ENCODE measurements at places on chromosomes 5 and 9. TPM values are rescaled to one million over a fixed set of nuclear protein-coding genes. Genes with fewer than 3 reads are reported as not detected.
A peak's percentile ranks its signal among the peaks of the same experiment; 100 is the strongest.

- DNase-seq = no peak
- no peak overlapping the region for H3K4me3 ChIP-seq
- H3K27ac ChIP-seq = no peak overlapping the region
Observed at GRCh38 chr5:170482511-170482910, 21.3 kb upstream of the KCNIP1 start.

GRCh38 chr5:135487037-135487395 lies 34.9 kb upstream of the TIFAB start:
- H3K36me3 ChIP-seq = no peaks in the 10 kb centered on the region
- no peak overlapping the region for H3K27ac ChIP-seq
- no peak overlapping the region for H3K4me3 ChIP-seq
- H3K27me3 ChIP-seq = peaks cover 60% of the 10 kb centered on the region

- H3K36me3 ChIP-seq = peaks cover 84% of the 10 kb centered on the region
- no peaks in the 10 kb centered on the region for H3K27me3 ChIP-seq
- no peak overlapping the region for H3K4me3 ChIP-seq
- H3K27ac ChIP-seq = peak overlapping the region; percentile 29
- H3K4me1 ChIP-seq = no peaks in the 10 kb centered on the region
Observed at GRCh38 chr9:128999581-129000206, 28.4 kb downstream of the SH3GLB2 start.

The FYB1 gene
- total RNA-seq = not detected

The F12 gene
- 0.81 TPM for total RNA-seq

The RANBP3L gene
- not detected for total RNA-seq

GRCh38 chr5:160744268-160745101 lies 107.5 kb downstream of the ATP10B start:
- H3K36me3 ChIP-seq = no peaks in the 10 kb centered on the region
- no peaks in the 10 kb centered on the region for H3K4me1 ChIP-seq
- H3K27me3 ChIP-seq = no peaks in the 10 kb centered on the region
- no peak overlapping the region for H3K27ac ChIP-seq
- no peak for DNase-seq
- no peak overlapping the region for H3K4me3 ChIP-seq

The UHRF2 gene
- 53.0 TPM for total RNA-seq

GRCh38 chr5:62488531-62488930 lies 76.0 kb downstream of the IPO11 start:
- H3K4me3 ChIP-seq = no peak overlapping the region
- H3K36me3 ChIP-seq = peaks cover 17% of the 10 kb centered on the region
- no peak for DNase-seq
- no peaks in the 10 kb centered on the region for H3K4me1 ChIP-seq
- no peak overlapping the region for H3K27ac ChIP-seq

DNA sequence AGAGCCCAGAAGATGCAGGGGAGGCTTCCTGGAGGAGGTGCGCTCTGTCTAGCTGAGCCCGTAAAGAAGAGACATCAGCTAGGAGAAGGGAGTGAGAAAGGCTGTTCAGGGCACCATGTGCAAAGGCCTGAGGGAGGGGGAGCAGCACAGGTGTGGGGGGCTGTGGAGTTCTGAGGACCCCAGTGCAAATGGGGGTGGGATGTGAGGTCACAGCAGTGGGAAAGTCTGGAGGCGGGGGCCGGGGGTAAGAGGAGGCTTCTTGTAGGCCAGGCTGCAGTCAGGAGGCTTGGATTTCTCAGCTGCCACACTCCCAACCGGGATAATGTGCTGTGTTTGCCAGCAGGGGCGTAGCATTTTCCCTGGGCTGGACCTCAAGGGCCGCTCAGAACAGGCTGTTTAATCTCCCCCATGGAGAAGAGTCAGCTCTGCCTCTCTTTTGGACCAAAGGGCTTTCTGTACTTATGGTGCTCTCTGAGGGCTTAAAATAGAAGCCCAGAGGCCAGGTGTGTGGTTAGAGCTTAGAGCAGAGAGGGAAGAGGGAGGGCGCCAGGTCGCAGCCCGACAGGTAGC lies 5.7 kb downstream of the NEURL1B start:
- H3K36me3 ChIP-seq = no peaks in the 10 kb centered on the region
- no peaks in the 10 kb centered on the region for H3K4me1 ChIP-seq
- H3K4me3 ChIP-seq = no peak overlapping the region
- H3K27ac ChIP-seq = no peak overlapping the region
- no peak for DNase-seq
- H3K27me3 ChIP-seq = no peaks in the 10 kb centered on the region

DNA sequence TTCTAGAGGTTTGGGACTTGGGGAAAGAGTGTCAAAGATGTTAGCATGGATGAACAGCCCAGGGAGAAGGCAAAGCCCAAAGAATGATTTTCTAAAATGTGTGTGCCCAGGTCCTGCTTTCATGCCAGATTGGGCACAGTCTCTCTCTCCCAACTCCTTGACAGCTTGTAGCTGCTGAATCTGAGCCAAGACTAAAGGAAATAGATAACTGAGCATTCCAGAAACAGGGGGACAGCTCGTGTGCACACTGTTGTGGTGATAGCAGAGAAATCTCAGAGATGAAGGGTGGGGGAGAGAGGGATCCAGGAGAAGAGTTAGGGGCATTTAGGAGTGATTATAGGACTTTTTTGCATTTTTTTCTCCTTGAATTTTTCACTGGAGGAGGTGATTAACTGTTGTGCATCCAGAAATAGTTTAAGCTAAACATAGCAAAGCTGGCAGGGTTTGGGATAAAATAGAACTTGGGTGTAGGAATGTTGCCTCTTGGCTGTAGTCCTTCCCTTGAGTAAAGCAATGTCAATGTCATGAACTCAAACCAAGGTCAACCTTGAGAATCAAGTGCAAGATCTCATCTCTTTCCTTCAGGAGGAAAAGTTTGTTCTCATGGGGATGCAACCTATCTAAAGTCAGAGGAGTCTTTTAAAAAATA lies 245.9 kb downstream of the SH3GL2 start:
- no peaks in the 10 kb centered on the region for H3K4me1 ChIP-seq
- no peak overlapping the region for H3K27ac ChIP-seq
- no peaks in the 10 kb centered on the region for H3K36me3 ChIP-seq

The CDH10 gene
- 1.4 TPM for total RNA-seq

- no peak overlapping the region for H3K4me3 ChIP-seq
- H3K36me3 ChIP-seq = peaks cover 5% of the 10 kb centered on the region
- peaks cover 22% of the 10 kb centered on the region for H3K4me1 ChIP-seq
- no peaks in the 10 kb centered on the region for H3K27me3 ChIP-seq
Observed at GRCh38 chr5:1037123-1037670, 28.6 kb downstream of the NKD2 start.

- no peak overlapping the region for H3K27ac ChIP-seq
- no peak for DNase-seq
- no peaks in the 10 kb centered on the region for H3K4me1 ChIP-seq
- no peak overlapping the region for H3K4me3 ChIP-seq
- H3K36me3 ChIP-seq = no peaks in the 10 kb centered on the region
Observed at GRCh38 chr5:32498484-32498883, 53.9 kb upstream of the ZFR start.

DNA sequence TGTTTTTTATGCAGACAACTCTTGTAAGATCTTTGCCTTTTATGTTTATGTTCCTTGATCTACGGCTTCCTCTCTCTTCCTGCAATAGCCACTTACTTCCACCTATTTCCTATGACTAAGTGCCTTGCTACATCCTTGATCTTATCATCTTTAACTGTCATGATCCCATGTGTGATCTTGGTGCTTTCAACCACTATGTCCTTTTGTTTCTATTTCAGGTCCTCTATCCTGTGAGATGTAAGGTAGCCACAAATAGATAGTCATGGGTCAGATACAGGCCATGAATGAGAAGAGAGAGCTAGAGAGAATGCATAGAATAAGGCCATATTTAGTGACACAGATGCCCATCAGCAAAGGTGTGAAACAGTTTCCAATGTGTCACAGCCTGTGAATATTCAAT lies 243.6 kb upstream of the HAPLN1 start:
- no peak for DNase-seq
- no peaks in the 10 kb centered on the region for H3K4me1 ChIP-seq
- H3K4me3 ChIP-seq = no peak overlapping the region
- H3K27me3 ChIP-seq = no peaks in the 10 kb centered on the region

GRCh38 chr5:112005623-112005930 lies 248.6 kb upstream of the NREP start:
- H3K27ac ChIP-seq = no peak overlapping the region
- DNase-seq = no peak
- no peak overlapping the region for H3K4me3 ChIP-seq
- H3K36me3 ChIP-seq = no peaks in the 10 kb centered on the region

- H3K36me3 ChIP-seq = no peaks in the 10 kb centered on the region
- no peaks in the 10 kb centered on the region for H3K27me3 ChIP-seq
- no peak overlapping the region for H3K4me3 ChIP-seq
- H3K27ac ChIP-seq = no peak overlapping the region
- DNase-seq = no peak
Observed at GRCh38 chr5:38285226-38285625, 26.9 kb downstream of the EGFLAM start.

DNA sequence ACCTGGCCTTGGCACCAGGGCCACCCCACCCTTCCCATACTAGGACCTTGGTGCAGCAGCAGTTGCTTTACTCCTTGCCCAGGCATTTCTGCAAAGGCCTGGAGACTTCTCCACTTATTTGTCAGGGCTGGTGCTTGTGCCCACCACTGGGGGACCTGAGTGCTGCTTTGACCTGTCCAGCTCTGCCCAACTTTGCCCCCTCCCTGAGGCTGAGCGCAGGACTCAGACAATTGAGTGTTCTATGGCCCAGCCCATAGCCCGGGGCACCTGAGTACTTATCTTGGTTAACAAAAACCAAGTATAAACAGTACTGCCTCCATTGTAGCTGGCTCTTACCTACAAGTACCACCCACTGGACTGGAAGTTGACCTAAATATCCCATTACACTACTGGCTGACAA lies 406.1 kb upstream of the CHD1 start:
- H3K4me3 ChIP-seq = no peak overlapping the region
- no peaks in the 10 kb centered on the region for H3K36me3 ChIP-seq
- no peaks in the 10 kb centered on the region for H3K27me3 ChIP-seq
- no peak for DNase-seq

The FBP1 gene
- total RNA-seq = not detected

GRCh38 chr5:142364251-142365145 lies 39.7 kb upstream of the SPRY4 start:
- H3K4me3 ChIP-seq = peak overlapping the region; percentile 39
- H3K36me3 ChIP-seq = no peaks in the 10 kb centered on the region
- H3K27ac ChIP-seq = peak overlapping the region; percentile 84
- H3K4me1 ChIP-seq = peaks cover 54% of the 10 kb centered on the region

- H3K27me3 ChIP-seq = no peaks in the 10 kb centered on the region
- no peak for DNase-seq
- no peak overlapping the region for H3K27ac ChIP-seq
- no peaks in the 10 kb centered on the region for H3K4me1 ChIP-seq
Observed at GRCh38 chr5:165333623-165334022, 1828.2 kb downstream of the MAT2B start.

GRCh38 chr9:114384836-114385396 lies 2.9 kb downstream of the AKNA start:
- peaks cover 5% of the 10 kb centered on the region for H3K36me3 ChIP-seq
- no peak overlapping the region for H3K4me3 ChIP-seq
- DNase-seq = no peak
- H3K27ac ChIP-seq = peak overlapping the region; percentile 4

- DNase-seq = no peak
- H3K36me3 ChIP-seq = no peaks in the 10 kb centered on the region
- H3K27ac ChIP-seq = no peak overlapping the region
- H3K4me1 ChIP-seq = no peaks in the 10 kb centered on the region
- no peaks in the 10 kb centered on the region for H3K27me3 ChIP-seq
Observed at GRCh38 chr5:83283761-83284160, 187.8 kb upstream of the VCAN start.

DNA sequence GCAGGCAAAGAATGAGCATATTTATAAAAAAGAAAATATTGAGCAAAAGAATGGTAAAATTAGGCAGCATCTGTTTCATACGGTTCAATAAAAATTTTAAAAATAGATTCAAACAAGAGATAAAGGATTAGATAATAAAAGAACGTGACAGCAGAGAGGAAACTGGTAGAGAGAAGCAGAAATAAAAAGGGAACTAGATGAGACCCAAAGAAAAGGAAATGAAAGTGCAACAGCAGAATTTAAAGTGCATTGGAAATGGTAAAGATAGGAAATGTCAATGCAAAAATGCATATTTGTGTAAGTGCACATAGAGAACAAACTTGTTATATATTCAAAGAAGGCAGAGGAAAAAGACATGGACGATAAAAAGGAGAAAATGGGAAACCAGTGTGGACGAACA lies 70.2 kb downstream of the SUSD1 start:
- DNase-seq = no peak
- H3K4me3 ChIP-seq = no peak overlapping the region
- H3K27me3 ChIP-seq = no peaks in the 10 kb centered on the region

DNA sequence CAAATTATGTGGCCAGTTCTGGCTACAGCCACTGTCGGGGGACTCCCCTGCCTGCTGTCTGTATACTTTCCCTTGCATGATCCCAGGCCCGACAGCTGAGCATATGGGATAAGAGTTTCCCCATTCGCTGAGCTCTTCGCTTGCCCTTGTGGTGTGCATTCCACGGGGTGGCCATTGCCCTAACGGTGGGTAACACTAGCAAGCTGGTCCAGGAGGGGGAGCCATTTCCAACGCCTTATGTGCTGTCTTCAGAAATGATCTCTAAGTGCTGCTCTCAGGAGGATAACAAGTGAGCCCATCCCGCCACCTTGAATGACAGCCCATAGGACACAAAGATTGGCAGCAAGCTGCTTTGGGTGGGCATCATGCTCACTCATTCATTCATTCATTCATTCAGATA lies 190.9 kb downstream of the FSTL4 start:
- peak; percentile 68 for DNase-seq
- H3K4me3 ChIP-seq = no peak overlapping the region
- no peak overlapping the region for H3K27ac ChIP-seq
- H3K4me1 ChIP-seq = peaks cover 17% of the 10 kb centered on the region
- peaks cover 2% of the 10 kb centered on the region for H3K27me3 ChIP-seq

- no peaks in the 10 kb centered on the region for H3K36me3 ChIP-seq
- no peaks in the 10 kb centered on the region for H3K4me1 ChIP-seq
- no peak overlapping the region for H3K4me3 ChIP-seq
- DNase-seq = no peak
- H3K27me3 ChIP-seq = no peaks in the 10 kb centered on the region
Observed at GRCh38 chr5:21613971-21614488, 1239.1 kb downstream of the CDH12 start.

Data from A673 (cell line).